Activated CD4-positive, alpha-beta T cell treated with anti-CD3 and anti-CD28 coated beads, Interleukin-2, amount 50 U/mL, for 1 hour (primary cell): ENCODE measurements at places on chromosomes 7 and 10.

GRCh38 chr10:33381451-33382215 lies 47.2 kb upstream of the NRP1 start:
- DNase-seq, result no peak

- no peak for DNase-seq
Measured at GRCh38 chr10:16770670-16771069, 46.6 kb downstream of the RSU1 start.

DNA sequence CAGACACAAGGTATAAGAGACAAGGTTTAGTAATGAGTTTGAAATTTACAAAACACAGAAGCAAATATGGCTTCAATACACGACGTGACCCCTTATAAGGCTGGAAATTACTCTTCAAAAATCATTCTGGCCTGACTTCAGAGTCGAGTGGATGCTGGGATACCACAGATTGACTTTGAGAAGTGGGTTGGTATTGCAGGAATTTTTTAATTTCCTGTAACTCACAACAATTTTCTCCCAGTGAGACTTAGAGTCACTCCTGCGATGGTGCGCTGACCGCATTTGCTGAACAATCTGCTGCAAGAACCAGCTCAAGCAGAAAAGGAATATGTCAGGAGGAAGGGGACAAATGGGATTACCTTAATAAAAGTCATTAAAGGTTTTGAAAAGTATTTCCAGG lies 132.1 kb downstream of the EMX2 start:
- DNase-seq, result no peak

DNA sequence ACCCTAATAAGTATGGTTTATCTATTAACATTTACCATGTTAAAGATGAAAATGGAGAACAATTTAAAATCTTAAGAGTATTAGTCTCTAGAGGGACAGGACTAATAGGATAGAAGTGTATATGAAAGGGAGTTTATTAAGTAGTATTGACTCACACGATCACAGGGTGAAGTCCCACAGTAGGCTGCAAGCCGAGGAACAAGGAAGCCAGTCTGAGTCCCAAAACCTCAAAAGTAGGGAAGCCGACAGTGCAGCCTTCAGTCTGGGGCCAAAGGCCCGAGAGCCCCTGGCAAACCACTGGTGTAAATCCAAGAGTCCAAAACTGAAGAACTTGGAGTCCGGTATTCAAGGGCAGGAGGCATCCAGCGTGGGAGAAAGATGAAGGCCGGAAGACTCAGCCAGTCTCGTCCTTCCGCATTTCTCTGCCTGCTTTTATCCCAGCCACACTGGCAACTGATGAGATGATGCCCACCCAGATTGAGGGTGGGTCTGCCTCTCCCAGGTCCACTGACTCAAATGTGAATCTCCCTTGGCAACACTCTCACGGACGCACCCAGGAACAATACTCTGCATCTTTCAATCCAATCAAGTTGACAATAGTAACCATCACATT lies 140.8 kb upstream of the FAM20C start:
- DNase-seq, result no peak

- DNase-seq, result no peak
Measured at GRCh38 chr7:71312755-71313490, 181.0 kb downstream of the GALNT17 start.

DNA sequence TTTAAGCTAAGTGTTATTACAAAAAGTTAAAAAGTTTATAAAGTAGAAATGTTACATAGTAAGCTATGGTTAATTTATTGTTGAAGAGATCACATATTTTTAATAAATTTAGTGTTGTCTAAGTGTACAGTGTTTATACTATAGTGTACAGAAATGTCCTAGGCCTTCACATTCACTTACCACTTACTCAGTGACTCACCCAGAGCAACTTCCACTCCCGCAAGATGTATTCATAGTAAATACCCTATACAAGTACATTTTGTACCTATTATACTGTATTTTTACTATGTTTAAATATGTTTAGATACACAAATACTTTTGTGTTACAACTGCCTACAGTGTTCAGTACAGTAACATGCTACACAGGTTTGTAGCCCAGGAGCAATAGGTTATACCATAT lies 69.2 kb downstream of the DNAJC1 start:
- DNase-seq, result no peak

- no peak for DNase-seq
Measured at GRCh38 chr7:152709287-152710152, 33.6 kb upstream of the XRCC2 start.

GRCh38 chr7:82057476-82057875 lies 287.6 kb upstream of the HGF start:
- no peak for DNase-seq

DNA sequence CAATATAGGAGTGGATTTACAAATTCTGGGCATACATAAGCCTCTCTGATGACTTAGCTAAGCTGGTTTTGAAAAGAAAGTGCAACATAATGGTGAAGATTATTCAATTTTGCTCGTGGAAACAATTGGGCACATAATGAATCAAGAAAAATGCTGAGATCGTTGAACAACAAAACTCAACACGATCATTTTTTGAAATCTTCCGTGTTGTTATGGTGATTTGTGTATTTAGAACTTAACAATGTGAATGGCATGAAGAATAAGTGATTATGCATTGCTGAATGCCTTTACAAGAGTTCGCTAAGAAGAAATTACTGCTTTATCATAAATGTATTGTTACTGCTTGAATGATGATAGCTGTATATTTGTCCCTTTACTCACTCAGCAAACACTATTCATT lies 875.0 kb downstream of the CNTNAP2 start:
- DNase-seq, result no peak

GRCh38 chr10:14782691-14783363 lies 8.1 kb upstream of the FAM107B start:
- DNase-seq, result no peak

DNA sequence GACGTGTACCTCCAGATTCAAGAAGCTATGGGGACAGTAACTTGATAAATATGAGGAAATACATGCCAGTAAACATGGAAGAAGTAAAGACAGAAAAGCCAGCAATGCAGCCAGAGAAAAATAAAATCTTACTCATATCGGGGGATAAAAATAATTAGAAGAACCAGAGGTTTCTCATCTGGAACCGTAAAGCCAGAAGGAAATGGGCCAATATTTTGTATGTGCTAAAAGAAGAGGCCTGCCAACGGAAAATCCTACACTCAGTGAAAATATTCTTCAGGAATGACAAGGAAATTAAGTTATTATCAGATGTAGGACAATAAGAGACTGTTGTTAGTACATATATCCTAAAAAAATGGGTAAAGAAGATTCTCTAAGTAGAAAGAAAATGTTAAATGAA lies 401.2 kb downstream of the CDC14C start:
- no peak for DNase-seq

DNA sequence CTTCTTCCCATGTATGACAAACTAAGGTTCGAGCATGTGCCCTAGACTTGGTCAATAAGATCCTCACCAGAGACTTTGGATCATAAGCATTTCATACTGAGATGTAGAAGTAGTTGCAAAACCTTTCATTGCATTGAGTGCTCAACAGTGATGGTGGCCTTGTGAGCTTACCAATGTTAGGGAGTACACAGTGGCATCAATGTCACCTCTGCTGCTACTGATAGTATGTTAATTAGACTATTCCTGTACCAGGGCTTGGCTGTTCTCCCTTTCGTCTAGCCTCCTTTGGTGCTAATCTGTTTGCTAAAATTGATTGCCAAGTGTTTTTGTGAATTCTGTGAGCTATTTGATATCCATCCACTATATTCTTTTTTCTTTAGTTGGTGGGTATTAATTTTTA lies 264.5 kb upstream of the SEMA3C start:
- no peak for DNase-seq

GRCh38 chr7:30708983-30709382 lies 26.7 kb upstream of the CRHR2 start:
- DNase-seq, result no peak

GRCh38 chr7:11616466-11616865 lies 215.5 kb downstream of the THSD7A start:
- DNase-seq, result no peak

DNA sequence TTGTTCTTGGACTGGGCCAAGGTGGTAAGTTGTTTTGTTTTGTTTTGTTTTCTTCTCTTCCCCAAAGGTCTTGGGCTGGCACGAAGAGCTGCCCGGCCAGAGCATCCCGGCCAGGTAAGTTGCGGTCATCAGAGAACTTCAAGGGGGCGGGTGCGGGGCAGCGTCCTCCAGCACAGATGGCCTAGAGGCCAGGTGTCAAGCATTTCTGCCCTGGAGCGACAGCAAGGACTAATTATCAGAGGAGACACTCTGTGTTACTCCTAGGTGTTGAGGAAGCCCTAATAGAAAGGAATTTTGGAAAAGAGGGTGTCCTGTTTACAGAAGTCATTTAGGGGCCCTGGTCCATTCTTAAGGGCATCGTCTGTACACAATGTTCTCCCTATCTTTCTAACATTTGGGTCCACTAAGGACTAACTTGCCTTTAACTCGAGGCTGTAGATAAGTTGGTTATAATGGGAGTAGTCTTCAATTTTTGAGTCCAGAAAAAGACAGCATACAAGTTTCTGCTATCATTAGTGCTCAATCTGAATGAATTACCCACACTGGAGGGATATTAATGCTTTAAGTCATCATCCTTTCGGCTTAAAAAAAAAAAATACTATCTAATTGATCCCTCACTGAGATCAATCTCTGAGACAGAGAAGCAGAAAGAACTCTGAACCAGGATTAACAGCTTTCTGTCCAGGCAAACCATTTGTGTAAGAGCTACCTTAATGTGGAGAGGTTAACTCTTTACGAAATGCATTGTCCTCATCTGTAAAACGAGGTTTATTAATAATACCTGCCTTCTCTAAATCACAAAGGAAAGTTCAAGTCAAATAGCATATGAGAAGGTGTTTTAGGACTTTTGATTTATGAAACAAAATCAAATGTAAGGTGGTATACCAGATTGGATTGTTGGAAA lies 1.5 kb downstream of the ITGB8 start:
- no peak for DNase-seq

DNA sequence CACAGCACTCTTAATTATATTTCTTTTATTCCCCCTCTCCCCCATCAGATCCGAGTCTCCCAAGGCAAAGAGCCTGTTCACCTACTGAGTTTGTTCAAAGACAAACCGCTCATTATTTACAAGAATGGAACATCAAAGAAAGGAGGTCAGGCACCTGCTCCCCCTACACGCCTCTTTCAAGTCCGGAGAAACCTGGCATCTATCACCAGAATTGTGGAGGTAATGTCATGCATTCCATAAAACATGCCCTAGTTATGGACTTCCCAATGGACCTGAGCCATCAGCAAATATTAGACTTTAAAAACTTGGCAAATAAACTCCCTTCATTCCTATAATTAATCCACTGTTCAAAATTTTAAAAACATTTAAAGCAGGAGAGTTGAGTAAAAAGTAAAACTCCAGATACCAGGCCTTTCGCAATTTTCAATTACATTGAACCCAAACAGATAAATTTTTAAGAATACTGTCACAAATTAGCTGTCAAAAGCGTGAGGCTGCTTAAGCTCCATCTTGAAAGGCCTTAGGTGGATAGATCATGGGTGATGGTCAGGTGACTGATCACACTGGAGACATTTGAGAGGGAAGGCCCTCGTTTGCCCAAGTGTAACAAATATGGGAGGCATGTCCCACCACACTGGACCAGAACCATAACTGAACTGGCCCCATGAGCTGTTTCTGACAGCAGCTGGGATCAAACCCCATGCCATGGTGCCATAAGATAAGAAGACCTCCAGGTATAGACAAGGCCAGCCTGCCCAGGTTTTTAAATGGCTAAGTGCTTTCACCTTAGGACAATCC lies 46.9 kb upstream of the ARL4A start:
- DNase-seq, result no peak

GRCh38 chr7:153286763-153287162 lies 527.2 kb downstream of the ACTR3B start:
- DNase-seq, result no peak

DNA sequence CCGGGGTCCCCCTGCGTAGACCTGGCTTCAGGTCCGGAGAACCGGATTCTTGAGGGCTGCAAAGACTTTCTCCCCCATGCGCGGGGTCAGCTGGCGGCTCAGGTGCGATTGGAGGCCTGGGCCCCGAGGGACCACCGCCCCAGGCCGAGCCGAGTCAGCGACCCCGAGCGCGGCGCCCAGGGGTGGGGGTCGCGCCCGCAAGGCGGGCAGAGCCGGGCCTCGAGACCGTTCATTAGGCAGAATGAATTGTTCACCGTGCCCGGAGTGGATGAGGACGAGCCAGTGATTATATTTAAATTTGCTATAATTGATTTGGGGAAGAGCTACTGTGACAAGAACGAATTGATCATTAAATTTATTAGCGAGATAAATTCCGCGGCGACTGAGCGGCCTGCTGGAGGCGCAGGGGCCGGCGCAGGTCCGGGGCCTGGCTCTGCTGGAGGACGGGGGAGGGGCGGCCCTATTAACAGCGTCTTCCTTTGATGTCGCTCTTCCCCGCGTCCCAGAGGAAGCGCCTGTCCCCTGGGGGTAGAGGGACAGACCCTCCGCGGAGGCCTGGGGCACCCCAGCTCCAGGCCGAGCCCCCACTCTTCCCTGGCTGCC lies 7.5 kb downstream of the MNX1 start:
- no peak for DNase-seq

- peak; percentile 39 for DNase-seq
Measured at GRCh38 chr7:151382079-151382885, 27.6 kb downstream of the WDR86 start.

- DNase-seq, result no peak
Measured at GRCh38 chr7:25752967-25753791, 398.8 kb upstream of the NFE2L3 start.

- no peak for DNase-seq
Measured at GRCh38 chr10:129893104-129894089, 70.7 kb downstream of the EBF3 start.

GRCh38 chr10:78255796-78256638 lies 222.4 kb downstream of the RPS24 start:
- DNase-seq, result no peak

GRCh38 chr7:2527505-2528467 lies 8.2 kb downstream of the LFNG start:
- peak; percentile 57 for DNase-seq
